ENCODE measurements at places on chromosomes 7 and 10.

DNA sequence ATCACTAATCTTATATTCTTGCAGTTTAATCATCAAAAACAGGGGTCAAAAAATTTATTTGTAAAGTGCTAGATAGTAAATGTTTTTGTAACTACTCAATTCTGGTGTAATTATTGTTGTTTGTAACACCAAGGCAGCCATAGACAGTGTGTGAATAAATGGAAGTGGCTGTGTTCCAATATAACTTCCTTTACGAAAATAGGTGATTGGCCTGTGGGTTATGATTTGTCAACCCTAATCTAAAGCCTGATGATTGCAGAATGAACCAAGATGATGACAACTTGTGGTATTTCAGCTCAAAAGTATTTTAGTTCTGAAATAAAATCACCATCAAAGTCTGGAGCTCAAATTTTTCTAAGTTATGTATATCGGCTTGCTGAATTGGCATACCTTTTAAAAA is 34.4 kb upstream of the ETV1 start:
- no peak for DNase-seq

- no peak for DNase-seq
Measured at GRCh38 chr10:51422311-51423120, 276.9 kb downstream of the CSTF2T start.

DNA sequence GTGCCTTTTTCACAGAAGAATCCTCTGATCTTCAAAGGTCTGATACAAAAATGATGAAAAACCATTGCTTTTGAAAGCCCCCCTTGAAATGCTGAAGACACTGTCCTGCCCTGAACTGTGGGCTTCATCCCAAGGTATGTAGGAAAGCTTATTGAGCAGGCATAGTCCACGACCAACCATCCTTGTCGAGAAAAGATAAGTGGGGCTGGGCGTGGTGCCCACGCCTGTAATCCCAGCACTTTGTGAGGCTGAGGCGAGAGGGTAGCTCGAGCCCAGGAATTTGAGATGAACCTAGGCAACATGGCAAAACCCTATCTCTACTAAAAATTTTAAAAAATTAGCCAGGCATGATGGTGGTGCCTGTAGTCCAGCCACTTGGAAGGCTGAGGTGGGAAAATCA is 25.6 kb downstream of the TACR2 start:
- no peak for DNase-seq

GRCh38 chr10:28714401-28715053 is 37.2 kb downstream of the BAMBI start:
- no peak for DNase-seq

GRCh38 chr10:74837743-74838142 is 11.3 kb downstream of the KAT6B start:
- DNase-seq, result no peak

DNA sequence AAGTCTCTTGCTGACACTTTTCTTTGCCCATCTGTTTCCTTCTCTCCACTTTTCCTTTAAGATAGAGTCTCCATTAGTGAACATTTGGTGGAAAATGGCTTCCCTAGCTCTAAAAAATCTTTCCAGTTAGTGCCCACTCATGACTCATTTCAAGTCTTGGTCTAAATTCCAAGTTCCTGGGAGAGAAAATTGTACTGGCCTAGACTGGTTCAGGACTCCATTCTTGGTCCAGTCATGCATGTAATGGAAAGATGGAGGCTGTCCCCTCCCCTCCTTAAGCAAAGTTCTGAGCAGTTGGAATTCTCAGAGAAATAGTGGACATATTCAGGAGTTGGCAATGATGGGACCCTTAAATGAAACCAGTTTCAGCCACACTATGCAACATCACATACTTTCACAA is 3.8 kb upstream of the ALDH18A1 start:
- no peak for DNase-seq
